ENCODE measurements at places on chromosomes 16 and 17.

GRCh38 chr16:55760310-55761001, 72.4 kb downstream of the CES1 start:
- no peak for DNase-seq

- DNase-seq: no peak
Measured at GRCh38 chr17:78735832-78736525, 46.1 kb downstream of the CYTH1 start.

DNA sequence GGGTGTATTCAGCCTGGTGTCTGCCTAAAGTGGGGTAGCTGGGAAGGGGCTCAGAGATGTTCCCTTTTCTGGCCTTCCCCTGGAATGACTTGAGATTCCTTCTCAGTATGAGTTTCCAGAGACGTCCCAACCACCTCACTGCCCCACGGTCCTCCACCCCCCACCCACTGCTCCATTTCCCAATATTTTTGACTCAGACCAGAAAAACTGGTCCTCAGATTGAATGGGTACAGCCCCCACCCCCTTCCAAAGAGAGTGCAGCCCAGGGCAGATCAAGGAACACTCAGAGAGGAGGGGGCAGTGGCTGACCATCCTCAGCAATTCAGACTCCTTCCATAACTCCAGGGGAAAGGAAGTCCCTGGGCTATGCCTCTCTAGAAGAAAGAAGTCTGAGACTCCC, 3.2 kb downstream of the ACLY start:
- no peak for DNase-seq

DNA sequence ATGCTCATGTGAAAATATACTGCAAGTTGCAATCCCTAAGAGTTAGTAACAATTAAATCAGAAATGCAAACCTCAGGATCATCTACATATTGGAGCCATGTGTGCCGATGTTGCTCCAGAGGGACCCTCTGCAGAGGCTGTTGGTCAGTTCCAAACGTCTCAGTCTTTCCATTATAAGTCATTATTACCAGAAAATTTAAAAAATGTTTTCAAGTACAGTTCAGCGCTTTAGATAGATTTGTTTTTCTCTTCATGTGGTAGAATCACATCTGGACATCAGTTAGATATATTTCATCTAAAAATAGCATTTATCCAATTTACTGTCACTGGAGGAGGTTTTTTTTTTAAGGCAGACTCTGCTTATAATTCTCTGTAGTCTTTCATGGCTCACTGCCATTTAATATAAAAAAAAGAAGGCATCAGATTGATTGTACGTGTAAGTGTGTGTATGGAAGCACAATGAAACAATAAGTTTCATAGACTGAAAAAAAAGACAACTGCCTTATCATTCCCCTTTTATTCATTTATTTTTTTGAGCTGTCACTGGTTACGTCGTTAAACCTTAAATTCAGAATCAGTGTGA, 46.1 kb upstream of the MARCHF10 start:
- DNase-seq: no peak

DNA sequence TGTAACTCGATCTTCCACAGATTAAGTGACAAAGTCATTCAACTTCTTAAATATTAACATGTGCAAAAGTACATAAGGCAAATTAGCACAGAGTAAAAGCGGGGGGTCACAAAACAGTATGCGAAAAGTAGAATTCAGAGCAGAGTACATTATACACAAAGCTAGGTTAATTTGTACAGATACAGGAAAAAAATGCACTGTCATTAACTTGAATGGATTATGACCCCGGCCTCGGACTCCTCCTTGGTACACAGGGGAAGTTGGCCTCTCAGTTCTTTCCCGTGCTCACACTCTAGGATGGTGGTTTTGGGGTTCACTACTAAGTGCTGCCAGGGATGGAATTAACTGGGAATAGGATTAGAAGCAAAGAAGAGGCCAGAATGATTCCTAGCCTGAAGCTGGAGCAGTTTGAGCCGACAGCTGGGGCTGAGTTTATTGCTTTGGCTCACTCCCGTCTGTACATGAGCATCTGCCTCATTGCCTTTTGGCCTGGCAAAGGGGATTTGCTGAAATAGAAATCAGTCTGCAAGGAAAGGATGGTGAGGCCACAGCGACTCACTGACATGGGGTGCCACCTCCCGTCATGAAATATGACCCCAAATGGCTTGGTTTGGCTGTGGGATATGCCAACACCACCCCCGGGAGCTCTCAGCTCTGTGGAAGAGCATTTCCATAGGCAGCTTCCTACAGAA, 23.6 kb downstream of the NTN1 start:
- DNase-seq: no peak

- no peak for DNase-seq
Measured at GRCh38 chr17:5819921-5820685, 235.8 kb upstream of the NLRP1 start.

DNA sequence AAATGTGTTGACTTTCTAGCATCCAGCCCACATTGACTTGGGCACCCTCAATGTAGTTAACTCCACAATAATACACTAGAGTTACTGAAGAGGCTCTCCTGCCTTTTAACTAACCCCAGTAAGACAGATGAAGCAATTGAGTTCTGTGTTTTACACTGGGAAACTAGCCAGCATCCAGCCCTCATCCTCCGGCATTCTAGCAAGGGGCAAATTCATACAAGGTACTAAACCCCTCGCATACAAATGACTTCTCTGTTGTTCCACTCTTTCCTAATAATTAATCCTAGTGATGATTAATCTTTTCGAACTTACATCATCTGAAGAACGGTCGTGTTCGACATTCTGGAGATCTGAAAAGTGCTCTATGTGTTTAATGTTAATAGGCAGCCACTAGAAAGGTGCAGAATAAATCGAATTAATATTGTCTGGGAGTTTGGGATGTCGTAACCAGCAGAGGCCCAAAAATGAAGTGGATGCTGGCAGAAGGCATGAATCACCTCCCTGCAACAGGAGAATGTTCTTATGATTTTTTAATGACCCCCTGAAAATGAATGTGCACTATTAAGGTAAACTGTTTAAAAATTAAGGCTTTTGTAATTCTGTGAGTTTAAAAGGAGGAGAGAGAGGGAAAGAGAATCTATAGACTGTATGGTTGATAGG, 249.4 kb downstream of the SNX29 start:
- no peak for DNase-seq

DNA sequence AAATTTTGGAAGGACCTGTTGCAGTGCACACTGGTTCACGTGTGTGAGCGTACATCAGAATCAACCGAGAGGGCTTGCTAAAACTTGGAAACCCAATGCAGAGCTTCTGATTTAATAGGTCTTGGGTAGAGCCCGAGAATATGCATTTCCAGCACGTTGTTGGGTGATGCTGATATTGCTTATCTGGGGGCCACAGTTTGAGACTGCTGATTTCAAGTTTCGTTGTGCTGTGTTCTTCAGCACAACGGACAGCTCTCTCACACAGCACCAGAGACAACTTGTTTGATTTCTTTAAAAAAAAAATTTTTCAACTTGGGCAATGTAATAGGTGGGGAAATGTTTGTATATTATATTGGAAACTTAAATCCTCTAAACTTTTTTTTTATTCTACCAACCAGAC, 9.4 kb downstream of the OR4D2 start:
- DNase-seq: no peak

- DNase-seq: no peak
Measured at GRCh38 chr17:77875881-77876509, 82.5 kb upstream of the TNRC6C start.

DNA sequence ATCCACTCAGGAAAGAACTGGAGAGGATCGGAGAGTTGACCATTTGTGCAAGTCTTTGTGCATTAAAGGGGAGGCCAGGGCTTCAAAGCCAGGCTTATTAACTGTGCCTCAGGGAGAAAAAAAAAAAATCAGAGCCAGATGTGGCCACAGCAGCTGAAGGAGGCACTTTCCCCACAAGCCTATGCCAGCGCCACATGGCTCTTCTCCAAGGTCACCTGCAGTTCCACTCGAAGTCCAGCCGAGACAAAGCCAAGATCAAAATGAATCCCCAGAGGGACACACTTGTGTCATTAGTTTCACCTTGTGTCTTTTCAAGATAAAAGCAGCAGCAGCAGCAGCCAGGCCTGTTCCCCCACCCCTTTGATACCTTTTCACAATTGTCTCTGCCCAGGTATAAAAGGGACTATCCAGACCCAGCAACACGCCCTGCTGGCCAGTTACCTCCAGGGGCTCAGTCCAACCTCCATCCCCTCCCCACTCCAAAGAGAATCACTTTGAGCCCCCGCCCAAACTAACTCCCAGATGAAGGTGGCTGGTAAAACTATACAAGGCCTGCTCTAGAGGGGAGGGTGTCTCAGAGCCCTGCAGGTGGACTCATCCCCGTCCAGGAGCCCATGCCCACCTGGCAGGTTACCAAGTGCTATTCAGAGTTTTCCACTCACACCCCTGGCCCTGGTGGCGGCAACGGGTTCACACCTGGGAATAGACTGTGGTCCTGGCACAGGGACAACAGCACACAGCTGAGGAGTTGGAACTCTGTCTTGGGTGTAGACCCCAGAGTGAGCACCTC, 29.2 kb downstream of the AXIN2 start:
- no peak for DNase-seq

DNA sequence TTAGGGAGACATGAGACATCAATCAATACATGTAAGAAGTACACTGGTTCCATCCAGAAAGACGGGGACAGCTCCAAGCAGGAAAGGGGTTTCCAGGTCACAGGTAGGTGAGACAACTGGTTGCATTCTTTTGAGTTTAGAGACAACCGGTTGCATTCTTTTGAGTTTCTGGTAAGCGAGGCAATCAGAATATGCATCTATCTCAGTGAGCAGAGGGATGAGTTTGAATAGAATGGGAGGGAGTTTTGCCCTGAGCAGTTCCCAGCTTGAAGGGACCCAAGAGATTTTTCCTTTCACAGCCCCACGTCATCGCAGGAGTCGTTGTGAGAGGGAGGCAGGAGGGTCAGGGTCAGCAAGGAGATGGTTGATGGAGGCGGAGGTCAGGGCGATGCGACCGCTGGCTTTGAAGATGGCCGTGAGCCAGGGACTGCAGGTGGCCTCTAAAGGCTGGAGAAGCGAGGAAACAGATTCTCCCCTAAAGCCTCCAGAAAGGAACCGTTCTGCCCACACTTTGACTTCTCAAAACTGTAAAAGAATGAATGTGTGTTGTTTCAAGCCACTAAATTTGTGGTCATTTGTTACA, 36.5 kb downstream of the IRF8 start:
- no peak for DNase-seq

DNA sequence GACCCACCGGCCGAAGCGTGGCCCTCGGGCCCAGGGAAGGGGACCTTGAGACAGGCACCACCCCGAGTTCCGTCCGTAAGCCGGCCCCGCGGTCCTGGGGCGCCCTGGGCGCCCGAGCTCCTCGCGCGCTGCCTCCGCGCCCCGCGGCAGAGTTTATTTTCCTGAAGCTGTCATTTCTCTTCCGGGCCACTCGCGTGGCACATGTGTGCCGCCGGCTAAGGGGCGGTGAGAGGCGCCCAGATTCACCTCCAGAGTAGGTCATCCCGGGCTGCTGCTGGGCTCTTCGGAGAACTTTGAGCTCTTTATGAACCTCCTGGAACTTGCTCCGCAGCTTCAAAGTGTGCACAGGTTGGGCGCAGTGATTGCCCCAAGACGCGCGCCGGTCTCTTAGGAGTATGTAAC, 489 bp downstream of the ZC3H18 start:
- no peak for DNase-seq
